Endodermal cell (in vitro differentiated cells): ENCODE measurements at places on chromosomes 13 and 19.

DNA sequence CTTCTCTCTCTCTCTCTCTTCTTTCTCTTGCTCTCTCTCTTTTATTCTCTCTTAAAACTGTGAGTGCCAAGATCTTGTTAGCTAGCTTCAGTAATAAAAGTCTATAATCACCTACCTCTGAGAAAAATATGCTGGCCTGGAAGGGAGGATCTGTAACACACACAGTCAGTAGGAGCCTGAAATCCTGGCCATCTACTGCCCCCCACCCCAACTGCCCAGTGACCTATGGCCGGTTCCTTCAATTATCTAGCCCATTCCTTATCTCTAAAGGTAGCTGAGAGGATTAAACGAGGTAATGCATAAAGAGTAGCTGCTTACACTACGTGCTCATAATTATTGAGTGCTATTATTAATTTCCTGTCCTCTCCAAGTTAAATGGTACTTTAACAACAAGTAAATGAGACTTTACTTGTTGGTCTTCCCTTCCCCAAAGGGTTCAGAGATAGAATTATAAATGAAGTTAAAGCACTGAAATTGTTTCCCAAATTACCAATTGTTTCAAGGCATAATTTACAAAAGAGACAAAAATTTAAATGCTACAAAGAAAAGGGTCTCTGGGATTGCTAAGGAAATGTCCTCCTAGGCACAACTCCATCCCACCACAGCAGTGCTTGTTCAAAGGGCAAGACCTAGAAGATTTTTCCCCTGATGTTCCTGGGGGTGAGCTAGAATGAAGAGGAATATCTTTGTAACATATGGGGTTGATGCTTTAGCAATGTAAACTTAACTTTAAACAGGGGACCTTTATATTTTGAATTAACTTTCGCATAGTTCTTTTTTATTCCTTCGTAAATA lies 1.8 kb downstream of the LCP1 start:
- DNase-seq, result no peak

DNA sequence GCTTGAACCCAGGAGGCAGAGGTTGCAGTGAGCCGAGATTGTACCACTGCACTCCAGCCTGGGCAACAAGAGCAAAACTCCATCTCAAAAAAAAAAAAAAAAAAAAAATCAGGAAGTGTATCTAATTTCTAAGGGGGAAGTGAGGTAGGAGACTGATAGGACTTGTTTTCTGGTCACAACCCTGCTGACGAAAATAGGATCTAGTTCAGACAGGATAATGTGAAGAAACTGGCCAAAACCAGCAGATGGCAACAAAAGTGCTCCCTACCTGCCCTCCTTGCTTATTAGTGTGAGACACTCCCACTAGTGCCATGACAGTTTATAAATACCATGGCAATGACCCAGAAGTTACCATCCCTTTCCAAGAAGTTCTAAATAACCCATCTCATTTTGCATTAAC lies 36.0 kb upstream of the KPNA3 start:
- no peak for DNase-seq

DNA sequence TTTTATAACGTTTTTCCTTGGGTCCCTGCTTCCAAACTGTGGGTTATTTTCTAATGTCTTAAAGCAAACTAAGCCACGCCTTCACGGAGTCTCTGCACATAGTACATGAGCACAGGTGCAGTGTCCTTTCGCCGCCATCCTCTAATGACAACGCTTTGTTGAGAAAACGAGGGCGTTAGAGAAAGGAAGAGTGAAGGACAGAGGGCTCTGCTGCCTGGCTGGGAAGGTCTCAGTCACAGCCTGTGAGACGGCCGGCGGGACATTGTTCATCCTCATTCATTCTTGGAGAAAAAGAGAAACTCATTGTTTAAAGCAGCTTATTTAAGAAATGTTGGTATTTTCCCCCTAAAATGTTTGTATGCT lies 9.5 kb downstream of the IL17D start:
- no peak for DNase-seq

- peak; percentile 94 for DNase-seq
These were observed 38.4 kb upstream of the TCF3 start for GRCh38 chr19:1690699-1691307.

- DNase-seq, result no peak
These were observed 32.2 kb downstream of the VASP start for GRCh38 chr19:45539459-45539858.

DNA sequence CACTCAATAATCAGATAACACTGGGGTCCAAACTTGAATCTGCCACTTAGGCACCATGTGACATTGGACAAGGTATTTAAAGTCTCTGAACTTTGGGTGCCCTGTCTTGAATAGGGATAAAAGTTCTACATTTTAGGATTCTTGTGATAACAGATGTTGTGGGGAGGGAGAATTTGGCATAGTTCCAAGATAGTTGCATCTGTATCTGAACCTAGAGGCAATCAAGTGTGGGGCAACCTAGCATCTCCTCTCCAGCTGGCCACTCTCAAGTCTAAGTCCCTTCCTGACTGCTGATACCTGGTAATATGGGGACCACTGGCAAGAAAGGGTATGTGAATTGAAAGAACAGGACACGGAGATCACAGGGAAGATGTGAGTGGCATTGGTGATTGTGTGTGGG lies 256.1 kb downstream of the FOXO1 start:
- DNase-seq, result no peak

- no peak for DNase-seq
These were observed 63.4 kb downstream of the KCTD12 start for GRCh38 chr13:76822698-76823267.

DNA sequence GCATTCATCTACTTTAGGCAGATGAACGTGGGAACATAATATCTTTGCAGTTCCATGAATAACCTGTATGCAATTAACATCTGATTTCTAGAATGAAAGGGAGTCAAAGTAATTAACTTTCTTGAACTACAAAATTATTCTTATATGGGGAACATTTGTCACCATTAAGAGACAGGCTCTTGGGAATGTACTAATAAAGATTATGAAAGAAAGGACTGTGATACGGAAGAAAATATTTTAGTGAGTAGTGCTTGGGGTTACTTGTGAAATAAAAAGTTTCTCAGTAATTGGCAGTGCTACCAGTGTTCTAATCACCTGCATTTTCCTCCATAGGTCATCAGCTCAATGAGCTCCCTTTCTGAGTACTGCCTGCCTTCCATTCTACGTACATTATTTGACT lies 85.4 kb downstream of the FRY start:
- DNase-seq, result no peak

DNA sequence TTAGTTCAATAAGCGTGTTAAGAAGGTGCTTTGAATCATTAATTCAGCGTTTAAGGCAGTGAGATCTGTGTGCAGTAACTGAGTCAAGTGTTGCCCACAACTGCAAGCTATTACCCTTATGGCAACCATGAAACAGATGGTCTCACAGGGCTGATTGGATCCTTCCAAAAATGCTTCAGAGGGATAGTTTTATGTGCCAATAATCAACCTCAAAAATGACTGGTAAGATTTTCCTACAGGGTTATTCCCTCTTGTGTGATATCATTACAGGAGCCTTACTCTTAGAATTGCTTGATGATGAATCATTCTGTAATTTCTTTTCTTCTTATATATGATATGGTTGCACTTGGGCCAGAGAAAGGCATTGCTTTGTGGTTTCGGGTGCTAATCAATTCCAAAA lies 1299.2 kb upstream of the ATXN8OS start:
- DNase-seq, result no peak

GRCh38 chr19:51099047-51099382 lies 9.2 kb downstream of the CTU1 start:
- no peak for DNase-seq

- no peak for DNase-seq
These were observed 4.7 kb downstream of the RASA3 start for GRCh38 chr13:114127473-114128347.

DNA sequence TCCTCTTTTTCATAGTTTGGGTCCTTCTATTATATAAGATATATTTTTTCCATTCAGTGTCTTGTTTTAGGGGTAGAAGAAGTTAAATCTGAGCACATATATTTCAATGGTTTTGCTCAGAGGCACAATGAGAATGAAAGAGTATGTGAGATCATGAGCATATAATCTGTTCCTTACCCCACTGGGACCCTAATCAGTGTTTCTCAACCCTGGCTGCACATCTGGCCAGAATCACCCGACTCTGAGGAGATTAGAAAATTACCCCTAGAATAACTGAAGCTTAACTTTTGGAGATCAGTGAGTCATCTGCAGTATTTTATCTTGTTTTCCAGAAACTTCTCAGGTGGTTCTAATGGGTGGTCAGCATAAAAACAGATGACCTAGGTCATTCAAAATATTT lies 782 bp downstream of the CYSLTR2 start:
- no peak for DNase-seq

GRCh38 chr13:98094678-98095266 lies 48.1 kb upstream of the FARP1 start:
- no peak for DNase-seq

DNA sequence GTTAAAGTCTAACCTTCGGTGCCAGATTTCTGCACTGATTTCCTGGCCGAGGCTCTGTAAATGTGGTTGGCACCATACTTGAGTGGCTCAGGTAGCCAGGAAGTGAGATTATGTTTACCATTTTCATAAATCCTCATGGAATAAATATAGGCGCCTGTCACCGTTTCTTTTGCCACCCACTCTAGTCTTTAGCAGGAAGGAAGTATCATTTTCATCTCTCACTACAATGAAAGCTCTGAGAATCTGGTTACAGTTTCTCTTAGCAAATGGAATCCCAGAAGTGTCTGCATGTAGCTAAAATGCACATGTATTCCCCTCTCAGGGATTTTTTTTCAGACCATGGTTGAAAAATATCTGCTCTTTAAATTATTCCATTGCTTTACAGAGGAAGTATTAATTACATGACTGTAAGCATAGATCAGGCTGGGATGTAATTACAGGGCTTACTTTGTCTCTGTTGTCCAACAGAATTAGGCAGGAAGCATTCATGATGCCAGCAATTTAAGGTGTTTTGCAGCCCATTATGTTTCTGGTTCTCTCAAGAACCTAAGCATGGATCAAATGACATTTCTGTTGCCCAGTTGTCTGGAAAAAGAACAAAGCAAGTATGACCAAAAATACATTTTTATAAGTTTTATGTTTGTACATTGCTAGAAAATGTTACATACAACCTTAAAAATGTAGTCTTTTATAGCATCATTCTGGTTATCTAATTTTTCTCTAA lies 221.7 kb upstream of the SPRY2 start:
- no peak for DNase-seq

DNA sequence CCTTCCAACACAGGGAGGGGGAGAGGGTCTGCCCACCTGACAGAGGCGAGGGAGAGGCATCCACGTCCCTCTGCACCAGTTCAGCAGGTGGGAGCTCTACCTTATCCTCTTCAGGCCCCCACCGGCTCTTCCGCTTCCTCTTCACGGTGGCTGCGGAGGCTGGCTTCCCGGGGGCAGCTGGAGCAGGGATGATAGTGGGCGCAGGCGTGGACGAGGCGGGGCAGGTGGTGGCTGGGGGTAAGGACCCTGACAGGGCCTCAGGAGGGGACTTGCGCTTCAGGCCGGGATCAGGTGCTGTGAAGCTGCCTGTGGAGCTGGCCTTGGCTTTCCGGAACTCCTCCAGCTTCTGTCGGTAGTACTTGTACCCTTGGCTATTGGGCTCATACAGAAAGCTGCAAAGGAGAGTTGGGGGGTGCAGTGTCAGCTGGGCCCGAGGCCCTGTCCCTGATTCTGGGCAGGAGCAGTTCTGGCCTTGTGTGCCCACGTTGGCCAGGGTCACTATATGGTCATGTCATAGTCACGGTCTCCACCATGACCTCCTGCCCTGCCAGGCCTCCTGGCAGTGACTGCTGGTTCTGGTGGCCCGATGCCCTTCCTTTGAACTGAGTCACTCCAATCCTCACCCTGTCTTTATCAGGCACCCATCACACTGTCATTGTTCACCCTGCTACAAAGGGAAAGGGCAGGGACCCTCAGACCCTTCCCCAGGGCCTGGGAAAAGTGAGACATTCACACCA lies 23.2 kb downstream of the SUGP1 start:
- no peak for DNase-seq
